ENCODE measurements at places on chromosomes 13 and 19. TPM values are rescaled to one million over a fixed set of nuclear protein-coding genes. Genes with fewer than 3 reads are reported as not detected.
A peak's percentile ranks its signal among the peaks of the same experiment; 100 is the strongest.

DNA sequence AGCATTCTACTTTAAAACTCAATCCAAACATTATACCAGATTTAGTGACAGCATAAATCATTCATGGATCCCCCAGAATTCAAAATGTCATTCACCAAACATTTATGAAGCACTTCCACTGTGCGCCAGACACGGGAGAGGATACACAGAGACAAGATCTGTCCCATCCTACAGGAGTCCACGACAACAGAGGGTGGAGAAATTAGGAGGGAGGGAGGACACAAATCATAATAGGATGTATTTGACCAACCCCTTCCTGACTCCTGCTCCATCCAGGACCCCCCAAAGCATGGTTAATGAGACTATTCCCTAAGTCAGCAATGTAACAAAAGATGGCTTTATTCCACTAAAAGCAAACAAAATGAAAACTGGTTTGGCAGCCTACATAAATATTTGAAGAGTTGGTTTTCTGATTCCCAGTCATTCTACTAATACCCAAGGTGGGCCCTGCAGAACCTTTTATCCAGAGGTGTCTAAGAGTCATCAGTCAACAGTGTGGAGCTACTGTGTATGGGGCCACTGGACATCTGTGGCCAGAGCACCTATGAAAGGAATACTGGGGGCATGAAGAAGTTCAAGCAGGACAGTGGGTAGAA lies 62.8 kb upstream of the DOCK9 start:
- no peak for DNase-seq

GRCh38 chr13:90510319-90510718 lies 837.2 kb upstream of the MIR17HG start:
- DNase-seq: no peak

- DNase-seq: no peak
Observed at GRCh38 chr19:17910791-17911360, 21.9 kb upstream of the CCDC124 start.

DNA sequence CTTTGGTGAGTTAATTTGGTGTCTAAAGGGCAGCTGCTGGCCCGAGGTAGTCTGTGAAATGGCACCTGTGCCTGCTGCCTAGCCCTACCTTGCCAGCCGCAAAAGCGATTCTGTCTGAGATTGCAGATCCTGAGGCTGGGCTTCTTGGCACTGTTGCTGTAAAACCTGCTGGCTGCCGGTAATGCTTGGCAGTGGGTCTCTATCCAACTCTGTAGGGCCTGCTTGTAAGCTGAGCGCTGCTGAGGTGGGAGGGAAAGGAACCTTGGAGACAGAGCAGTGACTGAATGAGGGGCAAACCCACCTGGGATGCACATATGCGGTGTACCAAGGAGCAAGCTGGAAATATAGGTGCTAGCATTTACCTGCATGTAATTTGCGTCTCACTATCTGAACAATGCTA lies 11.7 kb downstream of the LCP1 start:
- DNase-seq: no peak

DNA sequence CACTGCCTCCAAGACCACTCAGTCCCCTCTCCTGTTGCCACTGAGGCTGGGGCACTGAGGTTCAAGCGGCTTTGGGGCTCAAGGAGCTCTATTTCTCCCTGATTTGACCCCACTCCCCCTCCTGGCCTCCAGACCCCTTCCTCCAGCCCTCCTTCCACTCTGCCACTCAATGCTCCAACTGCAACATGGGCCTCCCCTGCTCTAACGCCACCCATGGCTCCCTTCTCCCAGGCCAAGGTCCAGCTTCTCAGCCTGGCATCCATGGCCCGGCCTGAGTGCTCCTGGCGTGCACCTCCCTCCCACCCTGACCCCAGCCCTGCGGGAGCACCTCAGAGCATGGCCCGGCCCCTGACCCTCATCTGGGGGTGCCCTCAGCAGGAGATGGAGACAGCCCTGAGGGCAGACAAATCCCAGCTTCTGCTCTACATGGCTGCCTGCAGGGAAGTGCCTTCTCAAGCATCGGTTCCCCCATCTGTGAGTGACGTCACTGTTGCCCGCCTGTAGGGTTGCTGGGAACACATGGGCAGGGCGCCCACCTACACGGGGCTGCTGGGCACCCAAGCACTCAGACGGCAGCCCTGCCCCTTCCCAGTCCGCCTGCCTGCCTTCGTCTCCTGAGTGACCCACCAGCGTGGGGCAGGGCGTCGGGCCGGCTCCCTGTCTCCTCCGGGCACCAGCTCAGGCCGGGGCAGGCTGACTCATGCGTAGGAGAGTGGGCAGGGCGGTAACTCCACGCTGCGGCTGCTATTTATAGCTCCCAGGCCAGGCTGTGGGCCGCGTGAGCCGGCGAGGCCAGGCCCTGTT lies 1.6 kb upstream of the DIRAS1 start:
- peak; percentile 45 for DNase-seq

IRF2BP1 gene
- total RNA-seq: 36.4 TPM

GRCh38 chr13:114157869-114158495 lies 21.1 kb upstream of the CFAP97D2 start:
- DNase-seq: no peak

DNA sequence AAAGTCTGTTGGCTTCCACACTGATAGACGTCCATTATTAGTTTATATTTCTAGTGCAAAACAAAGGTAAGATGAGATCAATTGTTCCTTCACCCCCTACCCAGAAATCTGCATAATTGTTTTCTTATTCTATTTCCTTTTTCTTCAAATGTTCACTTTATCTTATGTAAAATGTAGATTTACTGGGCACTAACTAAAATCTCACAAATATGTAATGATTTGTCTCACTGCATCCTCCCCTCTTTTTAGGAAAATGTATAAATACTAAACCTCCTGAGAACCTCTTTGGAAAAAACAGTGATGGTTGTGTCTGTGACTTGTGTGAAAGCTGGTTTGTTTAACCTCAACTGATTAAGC lies 1377.2 kb upstream of the MIR17HG start:
- DNase-seq: no peak

ALKBH7 gene
- 69.7 TPM for total RNA-seq

PSG4 gene
- total RNA-seq: 3.0 TPM

GRCh38 chr19:42143341-42144234 lies 11.3 kb upstream of the POU2F2 start:
- no peak for DNase-seq

GRCh38 chr19:58544591-58545285 lies 874 bp downstream of the TRIM28 start:
- no peak for DNase-seq

DNA sequence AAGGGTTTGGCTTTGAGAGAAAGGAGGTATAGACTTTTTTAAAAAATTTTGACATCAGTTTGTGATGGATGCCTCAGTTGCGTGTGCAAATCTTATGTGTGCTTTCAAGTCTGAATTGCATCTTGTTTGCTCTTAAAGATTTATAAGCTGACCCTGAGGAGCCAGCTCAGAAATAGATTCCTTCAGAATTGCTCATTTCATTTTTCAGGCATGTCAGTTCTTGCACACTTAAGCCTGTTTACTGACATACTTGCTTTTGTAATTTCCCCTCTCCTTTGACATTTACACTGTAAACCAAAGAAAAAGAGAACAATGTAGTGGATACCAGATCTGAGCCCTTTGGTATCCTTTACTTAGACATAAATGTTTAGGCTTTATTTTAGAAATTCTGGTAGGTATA lies 87.6 kb downstream of the RNF17 start:
- DNase-seq: no peak

DNA sequence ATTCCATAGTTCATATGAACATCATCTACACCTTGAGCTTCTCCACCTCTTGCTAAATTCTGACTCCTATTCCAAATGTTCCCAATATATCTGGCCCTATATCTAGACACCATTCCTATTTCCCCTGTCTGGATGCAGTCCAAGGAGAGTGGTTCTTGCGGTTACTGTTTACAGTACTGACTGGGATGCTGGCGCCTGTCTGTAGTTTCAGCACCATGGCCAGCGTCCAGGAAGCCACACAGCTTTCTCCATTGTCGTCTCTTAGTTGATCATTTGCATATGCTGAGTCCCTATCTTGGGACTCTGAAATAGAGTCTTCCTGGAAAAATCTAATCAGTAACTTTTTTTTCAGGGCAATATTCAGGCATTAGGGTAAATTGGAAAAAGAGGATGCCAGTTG lies 14.9 kb downstream of the LAIR2 start:
- no peak for DNase-seq

DNA sequence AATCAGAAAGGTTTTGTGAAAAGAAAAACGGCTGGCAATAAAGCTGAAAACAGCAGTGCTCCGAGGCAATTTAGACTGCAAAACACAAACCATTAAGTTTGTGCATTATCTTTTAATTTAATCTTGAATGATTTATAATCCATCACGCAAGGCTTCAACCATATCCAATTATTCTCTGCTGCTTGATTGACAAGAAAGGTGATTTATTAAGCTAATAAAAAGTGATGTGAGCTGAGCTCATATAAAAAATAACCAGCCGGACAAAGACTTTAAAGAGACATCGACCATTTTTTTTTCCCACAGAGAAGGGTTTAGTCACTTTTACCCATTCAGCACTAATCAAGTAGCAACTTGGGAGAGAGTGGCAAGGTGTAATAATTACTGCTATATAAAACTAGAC lies 33.6 kb downstream of the TSHZ3 start:
- DNase-seq: no peak

DNA sequence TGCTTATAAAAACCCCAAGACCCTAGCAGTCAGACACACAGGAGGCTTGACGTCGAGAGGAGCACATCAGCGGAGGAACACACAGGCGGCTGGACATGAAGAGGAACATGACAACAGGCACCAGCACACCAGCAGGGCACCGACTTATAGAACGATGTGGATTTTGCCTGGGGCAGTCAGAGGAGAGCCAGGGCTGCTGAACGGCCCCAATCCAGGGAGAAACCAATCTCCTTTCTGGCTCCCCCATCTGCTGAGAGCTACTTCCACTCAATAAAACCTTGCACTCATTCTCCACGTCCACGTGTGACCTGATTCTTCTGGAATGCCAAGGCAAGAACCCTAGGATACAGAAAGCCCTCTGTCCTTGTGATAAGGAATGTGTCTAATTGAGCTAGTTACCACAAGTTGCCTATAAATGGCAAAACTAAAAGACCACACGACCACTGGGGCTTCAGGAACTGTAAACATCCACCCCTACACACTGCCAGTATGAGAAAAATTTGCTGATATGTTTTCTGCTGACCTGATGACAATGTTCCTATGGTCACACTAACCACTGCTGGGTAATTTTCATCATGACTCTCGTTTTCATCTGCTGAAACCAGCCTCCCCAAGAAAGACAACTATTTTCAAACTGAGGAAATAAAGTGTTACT lies 35.8 kb upstream of the CEACAM21 start:
- no peak for DNase-seq

CACNG8 gene
- under 0.01 TPM for total RNA-seq

- DNase-seq: peak; percentile 2
Observed at GRCh38 chr13:91045351-91046034, 302.0 kb upstream of the MIR17HG start.

ARRDC5 gene
- not detected for total RNA-seq
